Upper lobe of left lung (tissue), 6 donors: ENCODE measurements at places on chromosomes 4 and X.

- no peak overlapping the region for H3K4me3 ChIP-seq
- H3K36me3 ChIP-seq, result no peaks in the 10 kb centered on the region
- no peaks in the 10 kb centered on the region for H3K4me1 ChIP-seq
- no peak overlapping the region for H3K27ac ChIP-seq
- H3K27me3 ChIP-seq, result no peaks in the 10 kb centered on the region
- no peak for DNase-seq
Observed at GRCh38 chr4:18441676-18442075, 420.1 kb upstream of the LCORL start.

DNA sequence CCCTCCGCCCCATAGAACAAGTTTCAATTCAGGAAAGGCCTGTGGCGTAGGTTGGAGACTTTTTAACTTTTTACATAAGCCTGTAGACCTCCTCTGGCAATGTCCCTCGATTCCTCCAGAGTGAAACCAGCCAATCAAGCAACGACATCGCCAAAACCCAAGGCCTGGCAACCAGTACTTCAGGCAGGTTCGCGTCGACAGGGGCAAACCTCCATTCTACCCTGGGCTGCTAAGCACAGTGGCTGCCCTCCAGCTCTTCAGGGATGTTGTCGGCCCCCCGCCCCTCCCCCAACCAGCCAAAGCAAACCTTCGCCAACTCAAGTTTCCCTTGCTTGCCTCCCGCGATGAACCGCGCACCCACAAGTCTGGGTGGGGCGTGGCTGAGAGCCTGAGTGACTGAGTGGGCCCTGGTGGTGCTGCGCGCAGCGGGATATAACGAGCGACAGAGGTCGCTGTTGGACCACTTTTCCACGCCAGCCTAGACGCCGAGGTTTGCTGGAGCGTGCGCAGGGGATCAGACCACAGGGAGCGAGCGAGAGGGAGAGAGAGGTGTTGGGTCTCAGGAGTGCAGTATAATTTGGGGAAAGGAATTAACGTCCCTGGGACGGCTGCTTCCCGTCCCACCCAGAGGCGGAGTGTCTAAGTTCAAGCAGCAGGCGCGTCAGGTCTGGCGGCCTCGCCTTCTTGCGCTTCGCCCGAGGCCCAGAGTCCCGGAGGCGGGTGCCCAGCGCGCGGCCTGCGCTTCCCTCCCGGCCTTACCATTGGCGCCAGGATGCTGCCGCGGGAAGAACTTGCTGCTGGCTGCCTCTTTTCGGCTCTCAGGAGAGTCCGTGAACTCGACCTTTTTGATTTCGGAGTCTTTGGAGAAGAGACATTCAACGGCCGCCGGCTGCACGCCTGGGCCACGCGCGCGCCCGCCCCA, 9.0 kb upstream of the PITX2 start:
- H3K4me3 ChIP-seq, result no peak overlapping the region
- peaks cover 34% of the 10 kb centered on the region for H3K27me3 ChIP-seq
- H3K27ac ChIP-seq, result no peak overlapping the region
- H3K4me1 ChIP-seq, result peaks cover 20% of the 10 kb centered on the region
- DNase-seq, result peak; percentile 86

DNA sequence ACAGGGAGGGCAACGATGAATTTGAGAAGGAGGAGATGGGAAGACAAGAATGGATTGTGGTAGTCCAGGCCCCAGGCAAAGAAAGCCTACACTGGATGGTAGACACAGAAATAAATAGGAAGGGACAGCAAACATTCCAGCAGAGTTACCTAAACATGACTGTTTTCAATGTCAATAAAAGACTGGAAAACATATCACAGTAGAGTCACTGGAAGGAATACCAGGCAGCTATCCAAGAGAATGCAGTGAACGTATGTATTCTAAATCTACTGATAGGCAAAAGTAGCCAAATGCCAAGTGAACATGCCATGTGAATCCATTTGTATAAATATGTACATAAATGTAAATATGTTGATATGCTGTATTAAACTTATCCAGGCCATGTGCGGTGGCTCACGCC, 183.0 kb downstream of the PALLD start:
- no peaks in the 10 kb centered on the region for H3K36me3 ChIP-seq
- H3K4me1 ChIP-seq, result peaks cover 5% of the 10 kb centered on the region

- H3K4me1 ChIP-seq, result no peaks in the 10 kb centered on the region
- no peak overlapping the region for H3K4me3 ChIP-seq
- no peak overlapping the region for H3K27ac ChIP-seq
- H3K36me3 ChIP-seq, result no peaks in the 10 kb centered on the region
Observed at GRCh38 chrX:106247162-106247561, 79.1 kb downstream of the PWWP3B start.

- no peak for DNase-seq
- H3K36me3 ChIP-seq, result no peaks in the 10 kb centered on the region
- no peak overlapping the region for H3K4me3 ChIP-seq
- H3K4me1 ChIP-seq, result no peaks in the 10 kb centered on the region
Observed at GRCh38 chr4:98557194-98557892, 101.1 kb downstream of the TSPAN5 start.

DNA sequence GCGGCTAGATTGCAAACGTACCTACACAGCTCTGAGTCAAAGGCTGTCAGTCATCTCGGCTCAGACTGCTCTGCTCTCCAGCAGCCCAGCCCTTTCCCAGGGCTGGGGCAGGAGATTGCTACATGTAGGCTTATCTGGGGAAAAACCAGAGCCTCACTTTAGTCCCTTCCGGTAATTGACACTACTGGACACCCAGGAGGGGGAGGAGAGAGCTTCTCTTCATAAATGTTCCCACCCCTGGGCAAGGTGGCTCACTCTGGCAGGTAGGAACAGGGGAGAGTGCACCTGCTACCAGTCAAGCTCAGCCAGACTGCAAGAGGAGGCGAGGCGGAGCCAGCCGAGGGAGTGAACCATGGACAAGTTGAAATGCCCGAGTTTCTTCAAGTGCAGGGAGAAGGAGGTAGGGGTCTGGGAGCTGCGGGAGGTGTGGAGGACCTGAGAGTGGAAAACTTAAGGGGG, at the start of gene SLC6A14:
Gene SLC6A14 (plus strand): TSS at position 249 of the 459 bp plus-strand sequence. CDS start 104 bp downstream, at position 353.
- no peaks in the 10 kb centered on the region for H3K27me3 ChIP-seq
- no peaks in the 10 kb centered on the region for H3K36me3 ChIP-seq
- H3K27ac ChIP-seq, result peak within 1 kb of the TSS; percentile 64
- peak; percentile 66 for DNase-seq
- no peaks in the 10 kb centered on the region for H3K4me1 ChIP-seq
- H3K4me3 ChIP-seq, result peak within 1 kb of the TSS; percentile 17

DNA sequence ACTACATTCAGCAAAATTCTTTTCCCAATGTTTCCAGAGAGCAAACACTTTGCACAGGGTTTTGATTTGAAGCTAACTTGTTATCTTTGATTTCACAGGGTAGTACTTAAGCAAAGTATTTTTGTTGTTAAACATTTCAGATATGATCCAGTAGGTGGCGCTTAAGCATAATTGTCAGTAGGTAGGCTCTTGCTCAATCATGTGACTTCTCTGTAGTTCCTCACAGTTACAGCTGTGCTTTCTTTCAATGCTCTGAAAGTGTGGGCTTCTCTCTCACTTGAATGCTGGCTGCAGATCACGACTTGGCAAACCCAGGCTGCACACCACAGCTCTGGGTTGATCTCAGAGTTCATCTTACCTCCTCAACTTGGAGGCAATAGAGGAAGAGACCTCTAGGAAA, 1016.5 kb downstream of the SH3BGRL start:
- no peak overlapping the region for H3K27ac ChIP-seq
- H3K4me3 ChIP-seq, result no peak overlapping the region
- H3K4me1 ChIP-seq, result no peaks in the 10 kb centered on the region

DNA sequence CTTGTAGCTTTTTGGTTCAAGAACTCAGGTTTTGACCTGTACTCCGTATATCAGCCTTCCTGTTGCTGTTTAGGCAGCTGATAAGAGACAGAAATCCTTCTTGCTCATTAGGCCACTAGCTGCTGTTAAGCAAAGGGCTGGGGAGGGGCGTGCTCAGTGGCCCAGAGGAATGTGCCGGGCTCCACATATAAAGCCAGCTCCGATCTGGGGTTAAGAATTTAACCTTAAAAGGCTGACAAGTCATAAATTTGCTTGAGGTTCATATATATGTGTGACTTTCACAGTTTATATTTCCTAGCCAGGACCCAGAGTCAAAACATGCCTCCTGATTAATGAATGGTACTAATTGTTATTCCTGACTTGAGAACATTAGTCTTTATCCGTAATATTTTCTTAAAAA, 15.3 kb downstream of the GPC3 start:
- no peaks in the 10 kb centered on the region for H3K4me1 ChIP-seq
- H3K36me3 ChIP-seq, result no peaks in the 10 kb centered on the region
- H3K27ac ChIP-seq, result no peak overlapping the region
- H3K4me3 ChIP-seq, result no peak overlapping the region
